Activated naive CD4-positive, alpha-beta T cell treated with anti-CD3 and anti-CD28 coated beads, Interleukin-2, amount 50 U/mL, for 16 hours (primary cell): ENCODE measurements at places on chromosomes 3 and 15.

DNA sequence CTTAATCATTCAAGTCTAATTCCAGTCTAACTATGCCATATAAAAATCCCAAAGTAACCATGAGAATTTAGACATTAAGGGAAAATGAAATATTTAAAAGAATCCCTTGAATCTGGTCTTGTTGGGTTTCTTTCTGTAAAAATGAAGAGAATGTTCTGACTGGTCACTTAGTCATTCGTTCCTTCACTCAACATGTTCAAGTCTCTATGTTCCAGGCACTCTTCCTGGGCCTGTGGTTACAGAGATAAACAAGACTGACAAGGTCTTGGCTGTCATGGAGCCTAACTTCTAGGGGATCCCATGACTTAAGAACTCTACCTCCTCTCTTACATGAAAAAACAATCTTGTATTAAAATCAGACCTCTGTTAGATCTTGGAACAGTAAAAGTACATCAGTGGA is 638.6 kb upstream of the TBL1XR1 start:
- DNase-seq, result no peak

DNA sequence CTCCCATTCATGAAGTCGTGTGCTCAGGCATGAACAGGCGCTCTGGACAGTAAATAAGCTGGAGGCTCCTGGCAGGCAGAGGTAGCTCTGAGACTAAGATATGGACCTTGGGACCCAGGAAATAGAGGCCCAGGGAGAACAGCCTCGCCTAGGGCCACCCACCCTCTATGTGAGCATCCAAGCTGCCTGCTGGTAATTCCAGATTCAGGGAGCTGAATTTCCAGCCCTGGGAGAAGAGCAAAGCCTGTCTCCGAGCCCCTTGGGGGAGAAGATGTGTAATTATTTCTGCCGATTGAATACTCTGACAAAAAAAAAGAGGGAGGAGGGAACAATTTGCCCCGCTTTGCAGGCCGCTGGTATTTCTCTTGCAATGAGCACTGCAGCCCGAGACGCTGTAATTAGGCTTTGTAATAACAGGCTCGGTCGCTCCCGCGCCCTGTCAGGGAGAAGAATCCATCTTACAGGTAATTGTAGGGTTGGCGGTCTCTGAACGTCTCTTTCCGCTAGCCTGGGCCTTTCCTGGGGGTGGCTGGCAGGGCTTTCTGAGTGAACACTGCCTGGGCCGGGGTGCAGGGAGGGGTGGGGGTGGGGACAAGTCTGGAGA is 131.5 kb downstream of the WNT7A start:
- DNase-seq, result no peak

DNA sequence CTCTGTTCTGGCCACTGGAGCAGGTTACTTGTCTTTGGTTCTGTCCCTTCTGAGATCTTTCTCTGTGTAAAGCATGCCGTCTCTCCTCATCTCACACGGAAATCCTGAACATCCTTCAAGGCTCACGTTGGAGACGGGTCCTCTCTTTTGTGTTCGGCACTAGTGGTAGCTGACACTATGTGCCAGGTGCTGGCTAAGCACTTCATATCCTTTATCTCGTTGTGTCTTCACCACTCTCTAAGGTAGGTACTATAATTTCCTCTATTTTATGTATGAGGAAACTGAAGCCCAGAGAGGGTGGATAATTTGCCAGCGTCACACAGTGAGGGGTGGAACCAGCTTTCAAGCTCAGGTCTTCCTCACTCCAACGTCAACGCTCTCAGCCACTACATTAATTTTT is 1.2 kb downstream of the IFT122 start:
- DNase-seq, result no peak

DNA sequence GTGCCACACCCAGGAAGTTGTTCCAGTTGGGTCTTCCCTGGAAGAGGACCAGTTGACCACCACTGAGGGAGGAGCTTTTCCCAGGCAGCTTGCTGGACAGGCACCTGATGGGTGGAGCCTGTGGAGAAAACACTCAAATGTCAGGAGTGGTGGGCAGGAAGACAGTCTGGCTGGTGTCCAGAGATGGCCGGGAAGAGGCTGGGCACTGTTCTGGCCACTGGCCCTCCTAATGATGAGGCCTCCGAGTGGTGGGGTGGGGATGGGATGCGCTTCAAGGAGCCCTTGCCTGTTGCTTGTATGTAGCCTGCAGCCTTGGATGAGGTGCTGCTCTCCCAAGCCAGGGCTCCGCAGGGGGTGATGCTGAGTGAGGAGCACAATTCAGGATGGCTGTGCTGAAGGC is 12.3 kb downstream of the PLEKHO2 start:
- DNase-seq, result no peak

DNA sequence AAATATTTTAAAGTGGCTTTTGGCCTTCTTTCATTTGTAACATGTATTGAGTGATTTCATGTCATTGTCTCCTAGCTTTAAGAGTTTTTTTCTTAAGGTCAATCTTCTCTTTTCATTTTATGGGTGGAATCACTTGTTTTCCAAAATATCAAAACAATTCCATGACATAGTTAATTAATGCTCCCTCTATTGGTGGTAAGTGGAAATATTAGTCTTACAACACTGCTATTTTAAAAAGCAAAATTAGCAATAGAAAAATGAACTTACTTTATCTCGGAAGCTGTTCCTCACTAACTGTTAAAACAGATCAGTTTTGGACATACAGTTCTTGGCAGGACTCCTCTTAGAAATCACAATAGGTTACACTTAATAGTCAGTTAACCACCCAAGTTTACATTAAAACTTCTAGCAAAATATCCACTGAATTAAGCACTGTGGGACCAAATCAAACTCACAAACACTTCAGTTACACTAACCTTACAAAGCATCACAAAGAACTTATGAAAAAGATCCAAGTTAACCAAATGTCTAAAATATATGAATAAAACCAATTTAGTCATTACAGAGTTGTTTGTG is 42.4 kb downstream of the TIGIT start:
- no peak for DNase-seq

DNA sequence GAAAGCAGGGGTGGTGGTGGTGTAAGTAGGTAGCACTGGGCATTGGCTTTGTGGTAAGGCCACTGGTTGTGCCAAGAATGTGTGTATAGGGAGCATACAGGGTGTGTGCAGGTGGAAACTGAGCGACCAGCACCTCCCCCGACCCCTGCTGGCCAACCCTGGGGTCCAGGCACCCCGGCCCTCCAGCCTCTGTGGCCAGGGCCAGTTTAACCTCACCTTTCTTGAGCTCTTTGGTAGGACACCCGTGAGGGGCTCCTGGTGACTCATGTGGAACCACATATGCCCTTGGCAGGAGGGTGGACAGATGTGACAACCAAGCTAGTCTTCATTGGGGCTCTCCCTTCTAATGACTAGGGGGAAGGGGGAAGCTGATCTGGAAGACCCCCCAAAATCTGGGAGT is 19.5 kb downstream of the SHF start:
- no peak for DNase-seq

- DNase-seq, result no peak
Observed at GRCh38 chr3:53077476-53078220, 31.8 kb upstream of the SFMBT1 start.

GRCh38 chr15:92611995-92612745 is 43.4 kb downstream of the FAM174B start:
- no peak for DNase-seq

- no peak for DNase-seq
Observed at GRCh38 chr15:40409366-40409765, 3.8 kb downstream of the IVD start.

- no peak for DNase-seq
Observed at GRCh38 chr3:77096966-77097890, 57.3 kb downstream of the ROBO2 start.
